ENCODE measurements at places on chromosomes 16 and 17.

- no peak for DNase-seq
These were observed 25.2 kb downstream of the CEP95 start for GRCh38 chr17:64531955-64532371.

GRCh38 chr17:39640591-39641031 is 3.7 kb downstream of the STARD3 start:
- DNase-seq, result no peak

GRCh38 chr17:10261098-10261497 is 62.7 kb upstream of the GAS7 start:
- DNase-seq, result no peak

DNA sequence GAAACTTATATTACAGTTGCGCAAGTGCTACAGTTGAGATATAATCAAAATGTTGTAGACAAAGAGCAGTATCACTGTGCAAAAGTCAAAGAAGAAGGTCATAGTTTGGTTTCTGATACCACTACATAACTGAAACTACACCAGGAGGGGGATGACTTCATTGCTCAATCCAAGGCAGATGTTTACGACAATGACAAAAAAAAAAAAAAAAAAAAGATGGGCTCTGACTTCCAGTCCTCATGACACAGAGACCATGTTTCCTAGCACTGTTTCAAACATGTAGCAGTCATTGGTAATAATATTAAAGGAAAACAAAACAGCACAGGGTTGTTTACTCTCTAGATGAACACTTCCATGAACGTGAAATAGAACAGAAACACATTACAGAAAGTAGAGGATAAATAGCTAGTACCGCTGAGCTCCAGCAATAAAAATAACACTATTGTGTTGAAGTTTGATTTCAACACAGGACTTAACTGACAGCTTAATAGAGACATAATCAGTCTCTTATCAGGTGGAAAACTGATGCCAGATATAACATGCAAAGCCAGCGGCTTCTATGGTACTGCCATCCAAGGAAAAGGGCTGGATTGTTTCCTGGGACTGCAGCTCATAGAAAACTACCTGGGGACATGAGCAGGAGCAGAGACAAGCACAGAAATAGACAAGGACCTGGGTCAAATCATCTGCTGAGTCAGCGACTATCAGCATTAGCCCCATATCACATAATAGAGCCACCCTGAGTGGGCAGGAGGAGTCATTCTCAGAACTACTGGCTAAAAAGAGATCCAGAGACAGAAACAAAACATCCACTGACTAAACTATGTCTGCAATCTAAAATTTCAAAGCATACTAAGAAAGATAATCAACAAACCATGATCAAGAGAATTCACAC is 463.6 kb upstream of the SOX9 start:
- no peak for DNase-seq

DNA sequence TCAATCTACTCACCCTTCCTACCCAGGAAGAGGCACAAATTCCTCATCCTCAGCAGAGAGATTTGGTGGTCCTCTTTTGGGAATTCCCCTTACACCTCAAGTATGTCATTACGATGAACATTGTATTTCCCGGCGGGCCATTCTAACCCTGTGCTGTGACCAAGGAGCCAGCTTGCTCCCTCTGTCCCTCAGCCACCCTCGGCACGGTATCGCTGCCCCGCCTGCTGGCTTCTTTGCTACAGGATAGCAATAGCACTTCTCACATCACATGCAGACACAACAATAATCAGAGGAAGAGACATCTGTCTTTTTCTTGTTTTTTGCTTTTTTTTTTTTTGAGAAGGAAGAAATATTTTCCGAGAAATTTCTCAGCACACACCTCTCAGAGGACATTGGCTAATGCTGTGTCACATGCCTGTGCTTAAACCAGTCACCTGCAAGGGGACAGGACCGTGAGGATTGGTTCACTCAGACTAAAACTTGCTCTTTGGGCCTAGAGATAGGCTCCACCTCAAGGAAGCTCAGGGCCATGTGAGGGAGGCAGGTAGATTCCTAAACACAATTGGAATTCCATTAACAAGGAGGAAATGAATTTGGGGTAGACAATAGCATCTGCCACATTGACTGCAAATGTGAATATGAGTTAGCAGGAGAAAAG is 41.2 kb downstream of the TMC5 start:
- no peak for DNase-seq

DNA sequence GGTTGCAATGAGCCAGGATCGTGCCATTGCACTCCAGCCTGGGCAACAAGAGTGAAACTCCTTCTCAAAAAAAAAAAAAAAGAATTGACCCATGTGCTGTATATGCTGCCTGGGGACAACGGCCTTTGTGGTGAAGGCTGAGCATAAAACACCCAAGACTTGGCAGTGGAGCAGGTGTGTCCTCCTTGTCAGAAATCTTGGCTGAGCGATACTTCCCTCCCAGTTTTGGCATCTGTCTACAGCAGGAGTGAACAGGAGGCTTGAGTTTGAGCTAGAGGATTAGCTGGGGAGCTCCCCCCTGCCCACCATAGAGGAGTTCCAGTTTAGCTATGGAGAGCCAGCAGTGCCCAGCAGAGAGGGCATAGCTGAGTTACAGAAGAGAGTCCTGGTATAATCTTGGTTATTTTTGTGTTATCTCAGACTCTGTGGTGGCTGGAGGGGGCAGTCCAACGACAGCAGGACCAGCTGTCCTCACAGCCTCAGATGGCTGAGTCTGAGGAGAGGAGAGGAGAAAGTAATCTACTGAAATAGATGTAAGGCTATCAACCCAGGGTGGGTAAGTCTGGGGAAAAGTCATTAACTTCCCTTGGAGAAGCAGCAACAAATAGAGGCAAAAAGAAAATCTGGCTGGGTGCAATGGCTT is 18.4 kb downstream of the SP2 start:
- DNase-seq, result no peak
